ENCODE measurements at places on chromosomes 12 and 14.

- DNase-seq: no peak
Observed at GRCh38 chr12:12353807-12354206, 3.1 kb upstream of the BORCS5 start.

DNA sequence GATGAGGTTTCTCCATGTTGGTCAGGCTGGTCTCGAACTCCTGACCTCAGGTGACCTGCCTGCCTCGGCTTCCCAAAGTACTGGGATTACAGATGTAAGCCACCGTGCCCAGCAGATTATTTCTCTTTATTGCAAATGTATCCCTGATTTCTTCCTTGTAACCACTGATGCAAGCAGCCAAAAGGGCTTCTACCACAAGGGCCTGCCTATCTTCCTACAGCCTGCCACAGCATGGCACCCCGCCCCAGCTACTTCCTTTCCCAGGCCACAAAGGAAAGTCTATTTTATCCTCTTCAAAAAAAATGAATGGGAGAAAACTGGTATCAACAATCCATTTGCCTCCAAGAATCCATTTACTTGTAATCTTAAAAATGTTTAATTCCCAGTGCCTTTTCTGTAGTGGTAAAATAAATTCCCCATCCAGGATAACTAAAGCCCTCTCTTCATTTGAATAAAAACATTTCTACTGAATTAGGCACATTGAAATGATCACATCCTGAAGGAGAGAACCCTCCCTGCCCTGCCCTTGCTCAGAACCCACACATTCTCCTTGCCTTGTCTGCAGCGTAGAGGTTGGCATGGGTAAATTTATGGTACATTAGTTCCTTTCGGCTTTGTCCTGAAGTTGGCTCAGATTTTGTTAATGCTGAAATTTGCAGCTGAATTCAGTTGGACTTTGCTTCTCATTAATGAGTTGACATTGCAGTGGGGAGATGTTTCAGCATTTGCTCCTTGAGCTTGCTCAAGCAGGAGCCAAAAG lies 19.2 kb downstream of the GPHB5 start:
- no peak for DNase-seq

DNA sequence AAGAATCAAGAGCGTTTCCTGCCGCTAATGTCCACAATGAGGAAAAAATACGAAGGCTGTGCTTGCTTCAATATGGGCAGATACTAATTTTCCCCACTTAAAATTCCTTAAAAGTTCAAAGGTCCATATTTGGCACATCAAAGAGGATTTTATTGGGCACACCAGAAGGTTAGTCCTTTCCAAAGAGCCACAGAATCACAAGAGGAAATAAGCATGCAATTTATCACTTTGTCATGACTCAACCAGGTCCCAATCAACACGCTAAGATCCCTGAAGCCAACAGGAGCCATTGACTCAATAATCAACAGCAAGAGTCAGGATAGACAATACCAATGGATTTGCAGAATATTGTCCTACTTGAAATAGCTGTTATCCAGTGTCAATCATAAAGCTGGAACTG lies 80.6 kb downstream of the MAP1LC3B2 start:
- DNase-seq: no peak

DNA sequence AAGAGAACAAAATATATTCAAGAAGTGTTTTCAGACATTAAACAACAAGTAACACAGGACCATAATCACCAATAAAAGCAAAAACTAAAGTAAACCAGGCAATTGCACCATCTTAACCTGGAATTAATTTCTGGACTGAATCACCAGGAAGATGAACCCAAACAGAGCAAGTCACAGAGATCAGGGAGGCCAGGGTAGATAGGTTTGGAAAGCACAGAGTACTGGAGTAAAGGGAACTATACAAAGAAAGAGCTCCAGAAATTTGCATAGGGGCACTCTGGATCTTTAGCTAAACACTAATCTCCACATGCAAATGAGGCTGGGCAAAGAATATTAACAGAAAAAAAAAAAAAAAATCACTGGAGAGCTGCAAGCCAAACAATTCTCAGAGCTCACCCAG lies 84.7 kb downstream of the NUAK1 start:
- DNase-seq: no peak

GRCh38 chr14:53538316-53538881 lies 385.3 kb upstream of the DDHD1 start:
- DNase-seq: peak; percentile 18

DNA sequence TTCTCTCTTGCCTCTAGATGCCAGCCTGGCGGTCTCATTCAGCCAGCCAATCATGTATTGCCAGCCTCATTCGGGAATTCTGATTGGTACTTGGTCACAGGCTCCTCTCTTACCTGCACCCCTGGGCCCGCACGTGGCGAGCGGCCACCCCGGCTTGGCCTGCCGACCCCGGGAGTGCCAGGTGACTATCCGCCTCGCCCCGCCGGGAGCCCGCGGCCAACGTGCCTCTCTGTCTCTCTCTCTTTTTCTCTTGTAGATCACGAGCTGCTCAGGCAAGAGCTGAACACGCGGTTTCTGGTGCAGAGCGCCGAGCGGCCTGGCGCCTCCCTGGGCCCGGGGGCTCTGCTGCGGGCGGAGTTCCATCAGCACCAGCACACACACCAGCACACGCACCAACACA lies 39.3 kb downstream of the LRCOL1 start:
- DNase-seq: no peak

DNA sequence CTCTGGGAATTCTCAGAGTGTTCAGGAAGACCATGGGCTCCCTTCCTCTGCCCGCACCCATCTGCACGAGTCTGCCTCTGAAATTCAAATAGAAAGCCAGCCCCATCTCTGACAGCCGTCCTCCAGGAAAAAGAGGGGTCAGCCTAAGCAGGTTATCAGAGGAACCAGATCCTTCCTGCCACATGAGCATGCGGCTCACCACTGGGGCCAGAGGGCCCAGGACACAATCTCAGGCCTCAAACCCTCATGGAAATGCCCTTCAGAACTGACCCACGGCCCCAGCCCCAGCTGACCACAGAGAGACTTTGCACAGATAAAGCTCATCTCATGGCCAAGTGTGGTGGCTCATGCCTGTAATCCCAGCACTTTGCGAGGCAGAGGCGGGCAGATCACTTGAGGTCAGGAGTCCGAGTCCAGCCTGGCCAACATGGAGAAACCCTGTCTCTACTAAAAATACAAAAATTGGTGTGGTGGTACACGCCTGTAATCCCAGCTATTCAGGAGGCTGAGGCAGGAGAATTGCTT lies 23.2 kb downstream of the PXN start:
- peak; percentile 95 for DNase-seq

- no peak for DNase-seq
Observed at GRCh38 chr14:103806805-103807204, 40.6 kb downstream of the PPP1R13B start.

- no peak for DNase-seq
Observed at GRCh38 chr12:92563819-92564218, 139.0 kb upstream of the PLEKHG7 start.

DNA sequence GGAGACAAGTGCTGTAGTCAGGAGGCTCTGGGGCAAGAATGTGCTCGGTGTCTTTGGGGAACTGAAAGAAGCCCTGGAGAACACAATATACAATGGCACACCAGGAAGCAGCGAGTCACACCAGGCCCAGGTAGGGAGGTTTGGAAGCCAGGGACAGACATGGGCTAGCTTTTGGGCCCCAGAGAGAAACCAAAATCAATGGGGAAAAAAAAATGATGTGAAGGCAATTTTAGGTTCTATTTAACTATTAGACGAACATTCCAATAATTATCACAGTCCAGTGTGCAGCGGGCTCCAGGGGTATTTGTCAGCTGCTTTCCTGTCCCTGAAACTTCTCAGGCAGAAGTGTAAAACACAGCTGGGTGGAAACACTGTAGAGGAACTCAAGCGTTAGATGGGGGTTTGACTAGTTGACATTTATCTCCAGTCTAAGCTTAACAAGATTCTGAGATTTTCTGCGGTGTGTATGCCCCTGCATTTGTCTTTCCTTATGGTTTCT lies 21.8 kb upstream of the EGLN3 start:
- no peak for DNase-seq

DNA sequence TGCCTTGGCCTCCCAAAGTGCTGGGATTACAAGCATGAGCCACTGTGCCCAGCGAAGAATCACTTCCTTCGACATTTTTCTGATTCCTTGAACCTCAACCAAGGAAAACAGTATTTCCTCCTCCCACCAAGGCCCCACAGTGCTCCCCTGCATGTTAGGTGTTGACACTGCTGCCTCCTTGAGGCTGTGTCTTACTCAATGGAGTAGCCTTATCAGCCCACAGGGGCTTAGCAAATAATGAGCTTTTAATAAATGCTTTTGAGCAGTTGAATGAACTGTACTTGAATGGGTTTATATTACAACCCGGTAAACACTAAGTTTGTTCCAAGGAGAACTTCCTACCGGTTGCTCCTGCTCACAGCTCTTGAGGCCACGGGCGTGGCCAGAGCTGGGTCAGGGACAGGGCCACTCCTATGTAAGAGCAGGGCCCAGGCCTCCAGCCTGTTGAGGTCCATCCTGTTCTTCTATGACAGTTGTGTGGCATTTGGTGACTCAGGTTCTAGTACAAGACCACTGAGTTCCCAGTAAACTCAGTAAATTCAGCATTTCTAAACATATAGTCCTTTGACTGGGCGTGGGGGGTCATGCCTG lies 36.8 kb upstream of the TUBA1A start:
- no peak for DNase-seq

- DNase-seq: no peak
Observed at GRCh38 chr12:31203261-31203660, 122.7 kb downstream of the SINHCAF start.

DNA sequence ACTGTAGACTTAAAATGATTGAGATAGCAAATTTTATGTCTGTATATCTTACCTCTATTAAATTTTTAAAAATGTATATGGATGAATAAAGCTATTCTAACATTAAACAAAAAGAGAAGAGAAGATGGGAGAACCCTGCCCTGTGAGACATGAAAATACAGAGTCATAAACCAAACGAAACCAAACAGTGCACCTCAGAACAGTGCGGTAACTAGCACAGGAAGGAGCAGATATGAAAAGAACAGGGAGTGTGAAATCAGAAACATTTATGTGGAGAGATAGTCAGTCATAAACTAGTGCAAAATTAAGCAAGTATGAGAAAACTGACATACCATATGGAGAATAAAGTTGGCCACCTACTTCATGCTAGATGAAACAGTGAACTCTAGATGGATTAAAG lies 135.1 kb downstream of the ERC1 start:
- DNase-seq: no peak

GRCh38 chr14:24659916-24660570 lies 26.1 kb upstream of the GZMB start:
- no peak for DNase-seq

GRCh38 chr14:83217492-83217891 lies 1683.8 kb upstream of the SEL1L start:
- no peak for DNase-seq

GRCh38 chr14:102486513-102487203 lies 22.9 kb downstream of the ANKRD9 start:
- no peak for DNase-seq

DNA sequence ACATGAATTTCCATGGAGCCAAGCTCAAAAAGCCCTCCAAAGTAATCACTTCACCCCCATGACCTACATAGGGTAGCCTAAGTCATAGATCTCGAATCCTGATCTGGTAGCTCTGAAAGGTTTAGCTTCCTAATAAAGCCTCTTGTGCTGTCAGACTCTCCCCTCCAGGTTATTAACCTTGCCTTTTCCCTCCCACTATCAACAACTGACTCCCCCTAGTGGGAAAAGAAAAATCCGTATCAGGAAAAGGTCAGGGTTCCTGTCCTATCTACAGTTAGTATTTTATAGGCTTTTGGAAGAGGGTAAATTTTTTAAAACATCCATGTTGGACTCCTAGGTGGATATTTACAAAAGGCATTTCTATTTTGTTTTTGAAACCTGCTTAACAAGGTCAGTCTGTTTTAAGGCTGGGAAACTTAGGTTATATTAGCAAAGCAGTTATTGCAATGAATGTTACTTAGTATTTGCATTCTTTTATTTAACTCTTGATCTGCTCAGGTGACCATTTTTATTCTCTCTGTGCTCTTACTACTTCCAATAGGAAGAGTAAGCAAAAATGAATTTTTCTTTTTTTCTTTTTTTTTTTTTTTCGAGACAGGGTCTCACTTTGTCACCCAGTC lies 8.0 kb downstream of the YY1 start:
- DNase-seq: peak; percentile 64

DNA sequence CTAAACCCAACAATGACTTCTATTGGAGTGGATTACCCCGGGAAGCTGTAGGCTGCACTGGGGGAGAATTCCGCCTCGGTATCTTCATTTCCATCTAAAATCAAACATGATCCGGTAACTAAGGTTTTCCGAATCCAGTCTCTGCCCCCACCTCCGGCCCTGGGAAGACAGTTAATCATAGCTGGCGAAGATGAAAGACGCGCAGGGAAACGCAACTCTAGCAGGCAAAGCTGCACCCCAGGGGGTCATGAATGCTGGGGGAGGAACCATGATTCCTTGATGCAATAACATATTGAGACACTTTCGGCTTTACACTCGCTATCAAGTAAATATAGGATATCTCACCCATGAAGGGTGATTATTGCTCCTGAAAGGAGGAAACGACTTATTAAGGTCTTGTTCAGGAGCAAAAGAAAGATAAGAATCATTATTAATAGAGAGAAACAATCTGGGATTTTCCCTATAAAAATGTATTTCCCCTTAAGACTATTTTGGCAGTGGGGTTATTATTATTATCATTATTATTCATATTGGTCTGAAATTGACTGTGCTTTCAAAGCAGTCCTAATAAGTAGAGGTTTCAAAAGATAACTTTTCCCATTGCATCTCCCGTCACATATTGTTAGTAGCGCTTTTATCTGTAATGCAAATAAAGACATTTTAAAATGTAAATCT lies 614.9 kb downstream of the VRK1 start:
- DNase-seq: no peak

DNA sequence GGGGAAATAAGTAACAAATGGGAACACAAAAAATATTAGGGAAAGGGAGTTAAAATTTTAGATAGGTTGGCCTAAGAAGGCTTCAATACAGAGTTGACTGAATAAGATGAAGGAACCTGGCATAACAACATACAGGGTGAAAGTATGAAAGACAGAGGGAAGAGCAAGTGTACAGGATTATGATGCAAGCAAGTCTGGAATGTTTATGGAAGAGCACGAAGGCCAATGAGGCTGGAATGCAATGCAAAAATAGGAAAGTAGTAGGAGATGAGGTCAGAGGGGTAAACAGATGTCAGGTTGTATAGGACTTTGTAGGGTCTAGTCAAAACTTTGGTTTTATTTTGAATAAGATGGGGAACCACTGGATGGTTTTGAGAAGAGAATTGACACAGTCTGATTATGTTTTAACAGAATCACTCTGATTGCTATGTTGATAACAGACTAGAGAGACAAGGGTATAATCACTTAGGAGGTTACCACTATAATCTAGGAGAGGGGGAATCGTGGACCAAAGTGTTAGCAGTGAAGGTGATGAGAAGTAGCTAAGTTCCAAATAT lies 96.8 kb downstream of the OSBPL8 start:
- DNase-seq: no peak

- DNase-seq: no peak
Observed at GRCh38 chr12:127270193-127270592, 996.8 kb upstream of the TMEM132C start.

GRCh38 chr14:22505697-22506377 lies 83.2 kb downstream of the DAD1 start:
- no peak for DNase-seq

- no peak for DNase-seq
Observed at GRCh38 chr12:27094726-27095125, 12.3 kb upstream of the C12orf71 start.

GRCh38 chr12:66237505-66238175 lies 48.6 kb downstream of the IRAK3 start:
- no peak for DNase-seq

- DNase-seq: peak; percentile 50
Observed at GRCh38 chr14:100067971-100068959, 3.0 kb downstream of the EVL start.

GRCh38 chr12:51864833-51865670 lies 16.5 kb upstream of the FIGNL2 start:
- no peak for DNase-seq

- no peak for DNase-seq
Observed at GRCh38 chr12:131845121-131845520, 16.9 kb downstream of the MMP17 start.

Data from dermis microvascular lymphatic vessel endothelial cell (primary cell).